Activated CD8-positive, alpha-beta memory T cell treated with anti-CD3 and anti-CD28 coated beads, Interleukin-2, amount 10 ng/mL, durations not matched to agents 7 days and 5 days (primary cell): ENCODE measurements at places on chromosomes 3 and 15.

DNA sequence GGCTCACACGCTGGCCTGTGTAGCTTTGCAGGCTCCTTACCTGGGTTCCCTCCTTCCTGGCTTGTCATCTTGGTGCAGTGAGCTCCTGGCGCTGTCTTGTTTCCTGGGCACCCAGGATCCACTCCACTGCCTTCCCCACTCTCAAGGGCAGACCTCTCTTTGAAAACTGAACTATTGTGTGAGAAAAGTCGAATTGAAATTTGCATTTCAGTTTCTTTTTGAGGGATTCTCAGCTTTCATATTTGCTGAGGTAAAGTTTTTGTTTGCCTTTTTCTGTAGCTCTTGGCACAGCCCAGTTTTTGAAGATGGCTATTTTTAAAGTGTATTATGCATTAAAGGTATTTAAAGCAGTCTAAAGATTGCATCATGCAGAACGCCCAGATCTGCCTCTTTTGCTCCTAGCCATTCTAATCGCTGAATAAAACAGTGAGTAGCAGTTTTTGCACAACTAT, 70.1 kb downstream of the CCK start:
- no peak overlapping the region for H3K4me3 ChIP-seq
- H3K27ac ChIP-seq = peak overlapping the region; percentile 9
- H3K4me1 ChIP-seq = peaks cover 44% of the 10 kb centered on the region
- DNase-seq = no peak
- H3K27me3 ChIP-seq = no peaks in the 10 kb centered on the region

- DNase-seq = no peak
- H3K4me3 ChIP-seq = no peak overlapping the region
- H3K27ac ChIP-seq = no peak overlapping the region
- H3K27me3 ChIP-seq = no peaks in the 10 kb centered on the region
- no peaks in the 10 kb centered on the region for H3K36me3 ChIP-seq
These were observed 175.2 kb downstream of the TP63 start for GRCh38 chr3:189806171-189806951.

DNA sequence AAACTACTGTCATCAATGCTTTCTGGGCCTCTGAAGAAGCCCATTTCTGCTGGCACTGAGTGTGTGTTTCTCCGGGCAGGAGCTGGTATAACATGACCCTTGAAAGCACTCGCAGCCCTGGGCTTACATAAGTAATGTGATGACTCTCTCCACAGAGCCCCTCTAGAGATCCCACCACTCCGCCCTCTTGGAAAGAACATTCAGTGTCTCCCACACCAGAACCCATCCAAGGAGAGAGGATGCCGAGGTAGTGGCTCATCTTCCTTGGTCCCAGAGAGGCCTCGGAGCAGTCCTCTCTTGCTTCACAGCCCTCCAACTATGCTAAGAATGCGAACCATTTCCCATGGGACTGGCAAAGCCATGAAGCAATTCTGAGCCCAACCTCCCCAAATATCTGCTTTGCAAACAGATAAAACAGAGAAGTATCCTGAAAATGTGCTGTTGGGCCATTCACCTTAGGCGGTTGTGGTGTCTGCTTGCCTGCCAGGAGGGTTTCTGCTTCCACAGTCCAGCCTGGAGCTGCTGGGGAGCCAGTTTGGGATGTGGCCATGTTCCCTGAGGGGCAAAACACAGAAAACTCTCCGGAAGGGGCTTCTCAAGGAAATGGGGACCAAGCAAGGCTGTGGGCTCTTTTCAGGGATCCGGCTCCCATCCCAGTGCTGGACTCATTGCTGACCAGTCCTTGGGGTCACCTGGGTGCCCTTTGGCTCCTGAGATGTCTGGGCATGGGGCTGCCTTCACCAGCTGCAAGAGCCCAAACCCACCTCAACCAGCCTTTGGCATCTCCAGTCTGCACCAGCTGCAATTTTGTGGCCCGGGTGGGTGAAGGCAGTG, 47.3 kb downstream of the AMOTL2 start:
- H3K4me3 ChIP-seq = no peak overlapping the region
- no peak overlapping the region for H3K27ac ChIP-seq
- peaks cover 23% of the 10 kb centered on the region for H3K27me3 ChIP-seq

DNA sequence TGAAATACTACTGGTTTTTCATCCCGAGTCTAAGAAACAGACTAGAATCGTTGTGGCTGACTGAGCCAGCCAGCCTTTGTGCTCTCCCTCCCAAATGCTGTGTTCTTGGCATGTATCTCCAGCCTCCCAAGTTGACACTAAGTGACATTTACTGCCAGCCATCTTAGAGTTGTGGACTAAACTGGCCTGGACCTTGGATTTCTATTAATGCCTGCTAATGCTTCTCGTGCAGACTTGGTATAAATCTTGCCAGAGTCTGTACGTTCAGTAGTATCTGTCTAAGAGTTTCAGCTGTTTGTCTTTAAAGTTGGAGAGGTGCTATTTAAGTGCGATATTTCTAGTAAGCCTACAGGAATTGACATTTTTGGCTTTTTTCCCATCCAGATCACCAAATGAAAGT, 166.6 kb upstream of the BHLHE40 start:
- H3K27me3 ChIP-seq = no peaks in the 10 kb centered on the region
- peaks cover 82% of the 10 kb centered on the region for H3K36me3 ChIP-seq
- H3K4me1 ChIP-seq = peaks cover 29% of the 10 kb centered on the region
- no peak overlapping the region for H3K4me3 ChIP-seq

GRCh38 chr3:112167758-112168157, 34.7 kb upstream of the GCSAM start:
- no peak overlapping the region for H3K27ac ChIP-seq
- H3K4me1 ChIP-seq = no peaks in the 10 kb centered on the region
- H3K27me3 ChIP-seq = peaks cover 2% of the 10 kb centered on the region
- H3K36me3 ChIP-seq = peaks cover 1% of the 10 kb centered on the region

DNA sequence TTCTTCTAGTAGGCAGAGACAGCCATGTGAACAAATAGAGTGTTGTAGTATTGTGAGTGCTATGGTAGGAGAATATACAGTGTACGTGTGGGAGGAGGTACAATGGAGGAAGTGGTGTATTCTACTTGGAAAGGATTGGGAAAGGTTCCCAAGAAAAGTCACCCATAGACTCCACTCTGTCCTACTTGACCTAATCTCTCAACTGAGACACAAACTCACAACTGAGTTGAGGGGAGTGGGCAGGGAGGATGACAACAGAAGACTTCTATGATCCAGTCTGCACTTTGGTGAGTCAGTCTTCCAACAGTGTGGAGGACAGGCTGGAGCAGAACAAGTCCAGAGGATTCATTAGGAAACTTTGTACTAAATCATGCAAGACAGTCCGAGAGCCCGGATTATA, 28.8 kb upstream of the AQP9 start:
- DNase-seq = no peak
- no peaks in the 10 kb centered on the region for H3K36me3 ChIP-seq
- H3K27me3 ChIP-seq = peaks cover 35% of the 10 kb centered on the region
